ENCODE measurements at places on chromosomes 12 and 14.

DNA sequence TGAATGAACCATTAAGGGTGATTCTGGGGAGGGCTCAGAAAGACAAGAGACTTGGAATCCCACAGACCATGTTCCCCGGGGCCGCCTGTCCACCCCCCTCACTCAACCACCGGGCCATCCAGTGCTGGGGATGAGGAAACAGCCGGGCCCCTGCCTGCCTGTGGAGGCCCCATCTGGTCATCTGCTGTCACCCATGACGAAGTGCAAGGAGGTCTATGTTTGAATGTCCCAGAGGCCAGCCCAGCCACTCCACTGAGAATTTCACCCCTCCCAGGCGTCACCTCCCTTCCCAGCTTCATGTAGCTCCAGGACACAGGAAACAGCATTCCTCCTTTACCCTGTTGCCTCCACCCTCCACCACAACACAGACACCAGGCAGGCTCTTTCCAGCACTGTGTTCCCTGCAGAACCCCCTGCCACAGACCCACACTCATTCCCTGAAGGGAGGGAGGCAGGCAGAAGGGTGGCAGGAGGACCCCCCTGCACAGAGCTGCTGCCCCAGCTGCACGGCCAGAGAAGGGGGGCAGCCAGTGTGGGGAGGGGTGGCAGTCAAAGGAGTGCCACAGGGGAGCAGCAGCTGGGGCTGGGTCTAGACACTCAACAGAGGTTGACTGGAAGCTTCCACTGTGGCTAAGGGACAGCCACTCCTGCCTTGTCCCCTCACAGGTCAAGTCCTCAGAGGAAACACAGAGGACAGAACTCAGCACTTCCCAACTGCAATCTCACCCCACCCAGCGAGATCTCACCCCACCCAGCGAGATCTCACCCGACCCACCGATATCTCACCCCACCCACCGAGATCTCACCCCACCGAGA, 50.3 kb upstream of the PPP2R5C start:
- peak overlapping the region; percentile 99 for H3K27ac ChIP-seq
- H3K36me3 ChIP-seq: no peaks in the 10 kb centered on the region
- no peak for DNase-seq
- H3K4me3 ChIP-seq: peak overlapping the region; percentile 17
- H3K27me3 ChIP-seq: no peaks in the 10 kb centered on the region

DNA sequence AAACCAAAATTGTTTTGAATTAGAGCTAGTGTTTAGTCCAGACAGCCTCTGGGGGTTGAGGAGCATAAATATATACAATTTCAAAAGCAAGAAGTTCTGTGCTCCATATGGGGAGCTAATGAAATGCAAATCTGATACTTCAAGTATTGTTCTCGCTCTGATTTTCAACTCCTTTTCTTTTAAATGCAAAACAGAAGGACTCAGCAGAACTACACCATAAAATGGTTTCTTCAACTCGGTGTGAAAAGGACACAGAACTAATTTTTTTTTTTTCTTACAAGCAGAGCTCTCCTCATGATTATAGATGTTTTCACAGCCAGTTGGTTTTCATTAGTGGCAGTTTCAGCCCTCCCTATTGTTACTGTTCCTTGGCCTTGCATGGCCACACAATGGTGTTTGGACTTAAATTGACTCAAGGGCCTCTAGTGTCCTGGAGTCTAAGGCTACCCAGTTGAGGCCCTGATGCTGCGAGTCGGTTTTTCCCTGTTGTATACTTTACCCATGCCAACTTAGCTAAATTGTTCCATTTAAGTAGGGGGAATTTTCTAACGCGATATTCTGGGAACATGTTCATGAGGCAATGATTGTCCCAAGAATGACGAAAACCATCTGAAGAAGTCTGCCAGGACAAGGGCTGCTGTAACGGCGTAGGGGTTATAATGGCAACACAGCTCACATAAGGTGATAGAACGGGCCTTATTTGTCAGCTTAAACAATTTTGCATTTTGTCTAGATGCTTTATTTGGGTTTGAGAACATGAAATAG, 120.3 kb downstream of the GPR135 start:
- no peak overlapping the region for H3K4me3 ChIP-seq
- no peak for DNase-seq
- no peak overlapping the region for H3K27ac ChIP-seq
- H3K27me3 ChIP-seq: no peaks in the 10 kb centered on the region

GRCh38 chr14:75205591-75205990, 29.2 kb upstream of the TMED10 start:
- no peaks in the 10 kb centered on the region for H3K4me1 ChIP-seq
- no peak overlapping the region for H3K27ac ChIP-seq
- H3K27me3 ChIP-seq: no peaks in the 10 kb centered on the region
- H3K4me3 ChIP-seq: no peak overlapping the region

GRCh38 chr14:99829450-99829849, 36.2 kb downstream of the EML1 start:
- no peak overlapping the region for H3K27ac ChIP-seq
- DNase-seq: no peak
- peaks cover 1% of the 10 kb centered on the region for H3K27me3 ChIP-seq
- no peaks in the 10 kb centered on the region for H3K4me1 ChIP-seq
- no peak overlapping the region for H3K4me3 ChIP-seq

DNA sequence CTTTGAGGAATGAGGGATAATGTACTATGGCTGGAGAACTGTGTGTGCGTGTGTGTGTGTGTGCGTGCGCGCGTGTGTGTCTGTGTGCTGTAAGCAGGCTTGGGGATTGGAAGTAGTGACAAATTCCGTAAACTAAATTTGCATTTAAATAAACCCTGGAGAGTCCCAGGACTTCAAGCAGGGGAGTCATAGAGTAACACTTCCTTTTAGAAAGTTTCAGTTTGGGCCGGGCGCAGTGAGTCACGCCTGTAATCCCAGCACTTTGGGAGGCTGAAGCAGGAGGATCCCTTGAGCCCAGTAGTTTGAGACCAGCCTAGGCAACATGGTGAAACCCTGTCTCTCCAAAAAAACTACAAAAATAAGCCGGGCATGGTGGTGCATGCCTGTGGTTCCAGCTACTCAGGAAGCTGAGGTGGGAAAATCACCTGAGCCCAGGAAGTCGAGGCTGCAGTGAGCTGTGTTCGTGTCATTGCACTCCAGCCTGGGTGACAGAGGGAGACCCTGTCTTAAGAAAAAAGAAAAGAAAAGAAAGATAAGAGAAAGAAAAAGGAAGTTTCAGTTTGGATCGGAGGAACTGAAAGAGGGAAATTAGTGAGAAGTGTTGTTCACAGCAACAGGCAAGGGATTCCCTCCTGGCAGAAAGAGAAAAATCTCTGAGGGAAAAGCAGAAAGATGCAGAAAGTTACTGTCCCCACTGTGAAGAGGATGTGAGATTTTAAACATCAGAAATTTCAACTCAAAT, 222.7 kb upstream of the SOX5 start:
- no peak overlapping the region for H3K27ac ChIP-seq
- no peak for DNase-seq
- peaks cover 11% of the 10 kb centered on the region for H3K27me3 ChIP-seq
- H3K4me1 ChIP-seq: no peaks in the 10 kb centered on the region
- no peaks in the 10 kb centered on the region for H3K36me3 ChIP-seq

GRCh38 chr14:99937475-99938244, 127.6 kb upstream of the EVL start:
- H3K27me3 ChIP-seq: peaks cover 66% of the 10 kb centered on the region
- H3K36me3 ChIP-seq: no peaks in the 10 kb centered on the region
- DNase-seq: no peak
- H3K27ac ChIP-seq: no peak overlapping the region
- no peak overlapping the region for H3K4me3 ChIP-seq
- H3K4me1 ChIP-seq: peaks cover 6% of the 10 kb centered on the region

DNA sequence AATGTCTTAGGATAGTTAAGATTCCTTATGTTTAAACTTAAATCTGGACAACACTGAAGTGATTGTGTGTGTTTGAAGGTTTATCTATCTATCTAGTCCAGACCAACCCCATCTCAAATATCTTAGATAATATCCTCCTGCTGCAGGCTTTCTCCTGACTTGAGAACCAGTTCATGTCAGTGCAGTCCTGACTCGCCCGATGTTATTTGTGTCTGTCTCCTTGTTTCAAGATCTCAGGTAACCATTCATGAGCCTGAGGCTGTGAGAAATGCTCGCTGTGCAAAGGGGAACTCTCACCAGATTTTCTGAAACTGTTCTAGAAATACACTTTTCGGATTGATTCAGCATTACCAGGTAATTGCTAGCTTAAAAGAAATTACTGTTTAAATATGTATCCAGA, 356.2 kb downstream of the SNAPC1 start:
- no peaks in the 10 kb centered on the region for H3K36me3 ChIP-seq
- DNase-seq: no peak
- peaks cover 16% of the 10 kb centered on the region for H3K27me3 ChIP-seq
- H3K27ac ChIP-seq: no peak overlapping the region
- H3K4me3 ChIP-seq: no peak overlapping the region

GRCh38 chr12:124813782-124814181, 49.9 kb downstream of the SCARB1 start:
- peaks cover 13% of the 10 kb centered on the region for H3K4me1 ChIP-seq
- H3K36me3 ChIP-seq: peaks cover 88% of the 10 kb centered on the region
- H3K4me3 ChIP-seq: no peak overlapping the region

GRCh38 chr12:110577864-110578693, 5.0 kb downstream of the PPTC7 start:
- peak overlapping the region; percentile 73 for H3K27ac ChIP-seq
- peaks cover 25% of the 10 kb centered on the region for H3K4me1 ChIP-seq
- no peaks in the 10 kb centered on the region for H3K27me3 ChIP-seq
- H3K36me3 ChIP-seq: peaks cover 4% of the 10 kb centered on the region
- H3K4me3 ChIP-seq: no peak overlapping the region
- DNase-seq: no peak
